ENCODE measurements at places on chromosomes 4 and X.

GRCh38 chr4:182536221-182536811, 293.1 kb downstream of the TENM3 start:
- no peak for DNase-seq

- peak; percentile 38 for DNase-seq
Observed at GRCh38 chr4:152501846-152502536, 33.9 kb downstream of the FBXW7 start.

GRCh38 chr4:2255501-2256155, 6.3 kb downstream of the MXD4 start:
- no peak for DNase-seq

DNA sequence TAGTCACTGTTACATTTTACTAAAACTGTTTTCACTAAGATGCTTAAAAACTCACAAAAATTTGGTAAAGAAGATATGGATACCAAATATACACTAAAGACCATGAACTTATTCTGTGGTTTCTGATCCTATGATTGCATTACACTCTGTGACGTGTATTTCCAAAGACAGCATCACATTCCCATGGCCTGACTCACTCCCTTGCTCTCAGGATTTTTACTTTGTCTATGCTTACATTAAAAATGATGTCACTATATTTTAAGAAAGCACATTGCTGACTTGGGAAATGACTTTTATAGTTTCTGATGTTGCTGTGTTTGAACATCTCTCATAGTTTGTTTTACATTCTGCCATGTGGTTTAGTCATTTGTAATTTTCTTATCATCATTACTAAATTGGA, 327.9 kb upstream of the MAGEB18 start:
- peak; percentile 44 for DNase-seq

DNA sequence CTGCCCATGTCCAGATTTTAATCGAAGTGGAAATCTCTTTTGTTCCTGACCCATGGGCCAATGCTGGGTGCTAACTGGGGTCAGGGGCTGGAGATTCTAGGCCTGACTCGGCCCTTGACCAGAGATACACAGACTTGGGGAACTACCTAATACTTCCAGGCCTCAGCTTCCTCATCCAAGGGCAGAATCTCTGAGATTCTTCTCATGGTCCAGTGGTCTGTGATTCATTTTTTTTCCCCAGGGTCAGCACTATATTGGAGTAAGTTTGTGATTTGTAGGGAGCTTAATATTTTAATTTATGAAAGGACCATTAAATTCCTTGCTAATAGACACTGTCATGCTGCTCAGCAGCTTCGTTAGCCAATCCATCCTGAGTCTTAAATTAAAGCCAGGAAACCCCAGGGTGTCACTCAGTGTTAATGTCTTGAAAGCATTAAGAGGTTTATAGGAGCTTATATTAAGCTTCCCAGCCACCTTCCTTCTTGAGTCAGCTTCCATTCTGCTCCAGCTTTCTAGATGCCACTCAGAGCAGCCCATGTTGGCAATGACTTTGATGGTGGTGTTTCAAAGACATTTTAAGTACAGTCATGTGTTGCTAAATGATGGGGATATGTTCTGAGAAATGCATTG, 27.0 kb upstream of the PROM1 start:
- no peak for DNase-seq

DNA sequence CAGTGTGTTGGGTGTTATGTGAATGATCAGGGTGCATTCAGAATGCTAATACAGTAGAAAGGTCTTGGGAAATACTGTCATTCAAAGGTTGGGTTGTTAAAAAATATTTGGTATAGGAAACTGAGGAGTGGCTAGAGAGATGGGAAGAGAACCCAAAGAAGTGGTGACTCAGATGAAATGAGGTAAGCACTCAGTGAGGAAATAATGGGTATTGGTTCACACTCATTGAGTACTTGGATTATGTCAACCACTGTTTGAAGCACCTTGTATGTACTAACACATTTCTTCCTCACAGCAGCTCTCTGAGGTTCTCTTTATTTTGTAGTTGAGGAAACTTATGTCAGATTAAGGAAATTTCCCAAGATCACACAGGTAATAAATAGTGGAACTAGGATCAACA, 40.8 kb upstream of the NUDT6 start:
- no peak for DNase-seq

GRCh38 chr4:98193459-98194105, 50.3 kb upstream of the STPG2 start:
- no peak for DNase-seq

- peak; percentile 2 for DNase-seq
Observed at GRCh38 chr4:175951794-175952193, 113.8 kb upstream of the WDR17 start.

DNA sequence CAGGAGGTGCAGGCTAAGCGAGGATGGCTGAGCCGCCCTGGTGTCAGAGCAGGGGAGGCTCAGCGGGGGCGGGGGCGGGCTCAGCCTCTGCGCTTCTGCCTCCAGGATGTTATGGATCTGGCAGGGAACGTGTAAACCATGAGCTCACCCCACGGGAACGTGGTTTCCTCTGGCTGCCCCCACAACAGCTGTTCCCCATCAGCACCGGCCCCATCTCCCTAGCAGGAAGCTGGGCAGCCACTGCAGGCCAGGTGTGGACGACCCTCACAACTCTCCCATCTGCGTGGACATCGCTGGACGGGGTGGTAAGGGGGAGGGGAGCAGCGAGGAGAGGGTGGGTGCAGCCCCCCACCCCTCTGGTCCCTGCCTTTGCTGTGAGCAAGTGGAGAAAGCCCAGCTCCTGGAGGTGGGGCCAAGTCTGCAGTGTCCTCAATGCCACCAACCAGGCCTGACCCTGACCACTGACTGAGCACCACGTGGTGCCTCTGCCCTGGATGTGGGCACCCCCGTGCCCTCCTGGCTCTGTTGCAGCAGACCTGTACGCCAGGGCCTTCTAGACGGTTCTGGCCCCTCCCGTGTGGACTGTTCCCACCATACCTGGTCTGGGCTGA, 28.1 kb upstream of the SPON2 start:
- peak; percentile 91 for DNase-seq

DNA sequence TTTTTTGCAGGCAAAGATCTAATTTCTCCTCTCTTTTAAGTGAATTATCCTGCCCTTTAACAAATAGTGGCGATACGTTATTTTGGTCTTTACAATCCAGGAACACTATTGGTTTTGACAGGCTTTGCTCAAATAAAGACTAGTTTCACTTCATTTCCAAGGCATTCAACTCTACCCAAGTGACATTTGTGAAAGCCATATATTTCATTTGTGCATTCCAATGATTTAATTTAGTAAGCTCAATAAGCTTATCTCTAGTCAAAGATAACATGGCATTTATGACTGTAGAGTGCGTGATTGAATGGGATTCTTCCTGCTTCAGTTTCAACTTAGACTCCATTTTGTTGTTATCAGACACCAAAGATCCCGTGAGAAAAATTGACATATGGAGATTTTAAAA, 959.8 kb downstream of the ADGRL3 start:
- no peak for DNase-seq
